ENCODE measurements at places on chromosomes 4 and X. TPM values are rescaled to one million over a fixed set of nuclear protein-coding genes. Genes with fewer than 3 reads are reported as not detected.

Gene GPR173
- 7.1 TPM for total RNA-seq

Gene NBDY
- total RNA-seq, result 43.0 TPM

Gene MED14
- total RNA-seq, result 52.0 TPM

Gene EPGN
- total RNA-seq, result 1.6 TPM
